ENCODE measurements at places on chromosomes 1 and 21. TPM values are rescaled to one million over a fixed set of nuclear protein-coding genes. Genes with fewer than 3 reads are reported as not detected.

Gene TARS2
- total RNA-seq: 17.4 TPM

GRCh38 chr1:19739628-19740027 lies 60.1 kb downstream of the TMCO4 start:
- DNase-seq: no peak

Gene ZBTB40
- total RNA-seq: 14.7 TPM

- DNase-seq: no peak
Observed at GRCh38 chr1:2199042-2199810, 4.7 kb upstream of the FAAP20 start.

DNA sequence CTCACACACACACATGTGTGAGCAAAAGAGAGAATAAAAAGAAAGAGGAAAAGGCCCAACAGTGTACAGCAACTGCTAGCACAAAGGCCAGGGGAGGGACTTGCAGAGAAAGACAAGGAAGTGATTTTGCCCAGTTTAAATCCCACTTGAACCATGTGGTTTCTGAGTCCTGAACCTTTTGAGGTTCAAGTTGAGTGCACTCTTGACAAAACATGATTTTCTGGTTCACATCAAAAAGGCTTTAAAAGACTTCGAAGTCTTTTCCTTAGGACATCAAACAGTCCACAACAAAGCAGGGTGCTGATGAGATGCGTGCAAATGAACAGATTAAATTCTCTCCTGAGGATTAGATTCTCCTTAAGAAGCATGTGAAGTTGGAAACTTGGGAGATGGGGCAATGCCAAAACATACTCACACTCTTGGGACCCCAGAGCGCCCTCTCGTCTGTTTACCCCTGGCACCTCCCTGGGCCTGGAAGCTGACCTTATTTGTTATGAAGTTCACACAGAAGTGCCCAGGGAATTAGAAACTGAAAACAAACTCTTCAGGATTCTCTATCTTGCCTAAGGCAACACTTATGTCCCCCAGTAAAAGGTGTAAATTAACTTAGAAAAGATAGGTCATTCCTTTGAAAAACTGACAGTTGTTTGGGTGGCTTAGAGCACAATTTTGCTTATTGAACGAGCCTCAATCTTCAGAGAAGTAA lies 31.5 kb downstream of the RNF220 start:
- DNase-seq: no peak

- no peak for DNase-seq
Observed at GRCh38 chr1:87393445-87394085, 64.9 kb downstream of the LMO4 start.

Gene SELENBP1
- 30.9 TPM for total RNA-seq

All from vagina (tissue), 2 donors.